Fibroblast of lung (primary cell): ENCODE measurements at places on chromosomes 11 and 22. TPM values are rescaled to one million over a fixed set of nuclear protein-coding genes. Genes with fewer than 3 reads are reported as not detected.

DNA sequence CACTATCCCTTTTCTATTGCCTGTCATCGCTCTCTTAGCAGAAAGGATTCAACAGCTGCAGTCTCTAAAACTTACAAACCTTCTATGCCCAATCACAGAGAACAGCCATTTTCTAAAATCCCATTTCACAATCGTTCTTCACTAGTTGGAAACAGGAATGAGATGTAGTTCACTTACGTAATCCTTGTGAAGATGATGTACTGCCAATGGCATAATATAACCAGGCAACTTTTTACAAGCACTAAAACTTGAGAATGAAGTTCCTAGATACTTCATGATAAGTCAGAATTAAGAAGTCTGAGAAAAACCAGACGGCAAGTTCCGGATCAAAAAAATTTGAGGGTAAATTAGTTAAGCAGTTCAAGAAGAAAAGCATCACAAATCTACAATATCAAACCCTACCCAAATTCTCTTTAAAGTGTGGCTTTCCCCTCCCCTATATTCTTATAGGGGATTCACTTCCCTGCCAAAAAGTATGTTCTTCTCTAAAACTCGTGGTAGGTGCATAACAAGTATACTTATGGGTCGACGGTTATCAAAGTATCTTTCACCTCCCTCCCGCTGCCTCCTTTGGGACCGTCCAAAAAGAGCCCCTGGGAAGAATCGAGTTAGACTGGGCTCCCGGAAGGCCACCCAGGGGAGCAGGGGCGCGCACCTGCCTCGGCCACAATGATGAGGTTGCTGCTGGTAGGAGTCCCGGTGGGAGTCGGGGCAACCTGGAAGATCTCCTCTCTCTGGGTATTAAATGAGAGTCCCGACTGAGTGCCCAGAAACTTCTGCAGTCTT is 666 bp downstream of the MSANTD4 start:
- DNase-seq = peak; percentile 77

DNA sequence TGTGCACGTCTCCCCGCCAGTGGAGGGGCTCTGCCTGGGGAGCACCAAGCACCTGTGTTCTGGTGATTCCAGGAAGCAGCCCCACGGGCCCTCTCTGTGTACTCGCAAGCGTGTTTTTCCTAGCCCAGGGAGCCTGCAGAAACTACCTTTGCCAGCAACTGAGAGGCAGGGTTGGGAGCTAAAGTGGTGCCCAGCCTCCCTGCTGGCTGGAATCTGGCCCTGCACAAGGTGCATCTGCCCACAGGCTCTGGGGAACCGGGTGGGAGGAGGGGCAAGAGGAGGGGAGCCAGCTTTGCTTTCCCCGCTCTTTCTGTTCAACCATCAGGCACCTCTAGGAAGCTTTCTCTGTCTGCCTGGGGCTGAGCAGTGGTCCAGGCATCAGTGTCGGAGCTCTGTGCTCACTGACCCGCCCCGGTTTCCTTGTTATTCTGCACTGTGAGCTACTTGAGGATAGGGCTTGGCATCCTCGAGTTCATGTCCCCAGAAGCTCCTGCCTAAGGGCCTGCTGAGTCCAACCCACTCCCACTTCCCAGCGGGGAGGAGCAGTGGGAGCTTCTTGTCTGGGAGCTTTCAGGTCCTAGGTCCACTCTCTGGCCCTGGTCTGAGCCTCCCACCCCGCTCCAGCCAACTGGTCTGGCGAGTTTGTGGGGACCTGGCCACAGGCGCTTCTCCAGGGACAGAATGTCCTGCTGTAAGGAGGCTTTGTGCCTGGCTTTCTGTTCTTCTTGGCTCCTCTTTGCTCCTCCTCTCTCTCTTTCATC is 14.9 kb downstream of the DAGLA start:
- no peak for DNase-seq

GRCh38 chr11:103648670-103649400 is 387.6 kb upstream of the DDI1 start:
- DNase-seq = no peak

- no peak for DNase-seq
These were observed 33.3 kb downstream of the SYT13 start for GRCh38 chr11:45252877-45253276.

DNA sequence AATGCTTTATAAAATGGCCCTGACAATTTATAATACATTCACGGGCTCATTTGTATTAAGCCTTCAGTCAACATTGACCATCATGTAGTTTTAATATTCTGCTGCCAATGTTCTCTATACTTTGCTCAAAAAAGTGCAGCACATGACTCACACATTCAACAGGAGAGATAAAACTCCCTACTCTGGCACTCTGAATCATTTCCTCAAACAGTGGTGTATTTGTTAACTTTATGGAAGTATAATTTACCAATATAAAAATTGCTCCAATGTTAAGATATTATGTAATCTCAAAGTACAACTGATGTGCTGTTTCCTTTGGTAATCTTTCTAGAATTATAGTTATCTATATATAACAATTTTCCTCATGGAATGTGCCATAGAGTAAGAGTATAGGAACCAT is 39.9 kb downstream of the MAML2 start:
- peak; percentile 74 for DNase-seq

DNA sequence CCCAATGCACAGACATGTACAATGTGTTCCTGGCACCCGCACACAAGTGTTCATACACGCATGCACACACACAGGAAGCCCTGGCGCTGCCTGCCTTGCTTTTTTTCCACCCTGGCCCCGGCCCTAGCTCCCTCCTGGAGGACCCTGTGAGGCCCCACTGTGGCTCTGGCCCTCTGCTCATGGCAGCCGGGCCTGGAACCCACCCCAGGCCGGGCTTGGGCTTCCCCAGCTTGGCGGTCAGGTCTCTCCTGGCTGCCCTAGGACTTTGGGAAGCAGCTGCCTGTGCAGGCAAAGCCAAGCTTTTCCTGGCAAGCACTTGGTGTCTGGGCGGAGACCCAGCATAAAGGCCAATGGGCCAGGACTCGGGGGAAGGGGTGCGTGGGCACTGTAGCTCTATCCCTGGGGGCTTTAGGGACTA is 30.5 kb downstream of the CD82 start:
- peak; percentile 52 for DNase-seq

GRCh38 chr11:102552447-102553194 is 22.1 kb upstream of the MMP7 start:
- peak; percentile 96 for DNase-seq

DNA sequence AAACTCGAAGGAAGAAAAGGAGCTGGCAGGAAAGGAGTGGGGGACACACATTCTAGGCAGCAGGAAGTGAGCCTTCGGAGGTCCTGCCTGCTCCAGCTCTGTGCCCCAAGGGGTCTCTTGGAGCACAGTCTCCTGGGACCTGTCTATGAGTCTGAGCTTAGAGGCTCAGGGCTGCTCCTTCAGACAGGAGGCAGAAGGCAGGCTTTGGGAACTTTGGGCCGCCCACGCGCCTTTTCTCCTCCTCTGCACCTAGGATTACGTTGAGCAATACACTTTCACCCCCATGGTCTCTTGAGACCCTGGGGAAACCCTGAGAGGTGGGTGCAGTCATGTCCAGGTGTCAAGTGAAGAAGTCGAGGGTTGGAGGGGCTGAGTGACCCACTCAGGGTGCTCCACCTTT is 965 bp downstream of the TCN2 start:
- DNase-seq = no peak

GRCh38 chr22:24027389-24027975 is 16.4 kb downstream of the CABIN1 start:
- DNase-seq = no peak

- peak; percentile 56 for DNase-seq
These were observed 24.6 kb downstream of the RASD2 start for GRCh38 chr22:35564975-35565867.

- peak; percentile 20 for DNase-seq
These were observed 1717.1 kb upstream of the RAG2 start for GRCh38 chr11:38315151-38315550.

GRCh38 chr11:72091292-72091691 is 10.6 kb downstream of the LRRC51 start:
- DNase-seq = peak; percentile 41

- DNase-seq = no peak
These were observed 2.4 kb downstream of the OR52E1 start for GRCh38 chr11:5071799-5072198.

The ANGPTL5 gene
- polyA plus RNA-seq = 0.11 and 0.18 TPM in 2 replicates

The RASGRP2 gene
- 0.71 and 5.2 TPM in 2 replicates for polyA plus RNA-seq

The KRTAP5-11 gene
- not detected in 2 replicates for polyA plus RNA-seq

The OR4A16 gene
- polyA plus RNA-seq = not detected in 2 replicates

The ZNF280A gene
- not detected in 2 replicates for polyA plus RNA-seq

The SMC1B gene
- 0.01 TPM in 1 of 2 replicates, not detected in the other for polyA plus RNA-seq

The ABTB2 gene
- 1.0 and 3.3 TPM in 2 replicates for polyA plus RNA-seq
